ENCODE measurements at places on chromosomes 13 and 19.

- DNase-seq = no peak
Observed at GRCh38 chr13:39170711-39171110, 132.5 kb downstream of the NHLRC3 start.

GRCh38 chr13:114118086-114118485, 14.3 kb downstream of the RASA3 start:
- DNase-seq = no peak

- DNase-seq = no peak
Observed at GRCh38 chr13:99347335-99347878, 40.2 kb upstream of the GPR183 start.

GRCh38 chr13:29917650-29918049, 67.2 kb upstream of the UBL3 start:
- no peak for DNase-seq

- no peak for DNase-seq
Observed at GRCh38 chr13:113953561-113953960, 20.3 kb downstream of the C13orf46 start.

- no peak for DNase-seq
Observed at GRCh38 chr13:65293530-65294198, 1936.5 kb downstream of the PCDH9 start.

- DNase-seq = peak; percentile 85
Observed at GRCh38 chr13:49308097-49308875, 60.6 kb downstream of the CDADC1 start.

GRCh38 chr19:3196064-3196932, 10.6 kb downstream of the NCLN start:
- DNase-seq = no peak

GRCh38 chr13:70162141-70162540, 53.9 kb upstream of the KLHL1 start:
- no peak for DNase-seq

DNA sequence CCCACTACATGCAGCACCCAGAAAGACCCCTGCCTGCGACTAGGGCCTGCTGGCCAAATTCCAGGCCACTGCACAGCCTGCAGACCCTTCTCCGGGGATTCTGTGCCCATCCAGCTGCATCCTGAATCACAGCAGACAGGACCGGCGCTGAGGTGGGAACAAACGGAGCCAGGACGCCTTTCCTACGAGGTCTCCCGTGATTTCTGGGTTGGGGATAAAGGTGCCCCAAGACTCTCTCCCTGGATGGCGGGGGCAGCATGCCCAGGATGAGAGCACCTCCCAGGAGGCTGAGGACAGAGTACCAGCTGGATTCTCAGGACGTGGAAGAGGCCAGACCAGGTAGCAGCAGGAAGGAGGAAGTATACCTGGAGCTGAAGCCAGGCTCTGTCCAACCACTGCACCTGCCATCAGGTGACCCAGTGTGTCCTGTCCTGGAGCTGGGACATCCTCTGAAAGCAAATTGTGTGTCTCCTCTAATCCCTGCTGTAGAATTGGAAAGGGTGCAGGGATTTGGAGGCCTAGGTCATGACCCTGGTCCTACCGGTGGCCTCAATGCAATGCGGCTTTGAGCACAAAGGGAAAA, 3.4 kb upstream of the FUT5 start:
- DNase-seq = no peak

- no peak for DNase-seq
Observed at GRCh38 chr19:30780456-30780855, 408.3 kb downstream of the ZNF536 start.

DNA sequence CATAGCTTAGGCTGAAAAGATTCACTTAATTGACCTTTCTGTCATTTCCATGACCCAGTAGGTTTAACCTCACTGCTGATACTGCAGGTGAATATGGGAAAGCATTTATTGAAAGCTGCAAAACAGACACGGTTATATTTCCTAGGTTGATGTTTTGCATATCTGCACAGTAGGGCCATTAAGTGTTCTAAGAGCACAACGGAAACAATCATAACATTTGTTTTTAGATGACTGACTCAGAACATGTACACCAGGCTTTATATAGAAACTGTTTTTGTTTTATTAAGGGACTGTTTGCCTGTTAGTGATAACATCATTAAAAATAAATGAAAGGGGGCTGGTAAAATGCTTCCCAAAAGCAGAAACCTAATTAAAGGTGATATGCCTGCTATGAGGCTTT, 367.8 kb downstream of the DACH1 start:
- no peak for DNase-seq

GRCh38 chr13:45156565-45157361, 36.5 kb downstream of the GTF2F2 start:
- no peak for DNase-seq
